ENCODE measurements at places on chromosomes 5 and 9.

DNA sequence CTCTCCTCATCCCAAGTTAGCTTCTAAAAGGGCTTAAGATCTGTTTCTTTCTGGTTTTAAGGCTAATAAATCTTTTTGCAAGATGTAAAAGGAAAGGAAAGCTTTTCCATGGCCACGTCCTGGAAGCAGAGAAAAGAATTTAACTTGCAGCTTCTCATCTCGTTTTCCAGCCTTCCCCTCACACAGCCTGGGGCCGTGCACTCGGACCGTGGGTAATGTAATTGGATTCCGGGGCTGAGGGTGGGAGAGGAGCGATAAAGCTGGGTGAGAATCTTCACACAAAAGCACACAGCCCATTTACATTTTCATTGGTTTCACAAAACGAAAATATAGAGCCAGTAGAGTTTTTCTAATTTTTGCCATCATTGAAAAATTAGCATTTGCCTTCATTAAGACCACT lies 91.2 kb downstream of the IRX2 start:
- DNase-seq = no peak

DNA sequence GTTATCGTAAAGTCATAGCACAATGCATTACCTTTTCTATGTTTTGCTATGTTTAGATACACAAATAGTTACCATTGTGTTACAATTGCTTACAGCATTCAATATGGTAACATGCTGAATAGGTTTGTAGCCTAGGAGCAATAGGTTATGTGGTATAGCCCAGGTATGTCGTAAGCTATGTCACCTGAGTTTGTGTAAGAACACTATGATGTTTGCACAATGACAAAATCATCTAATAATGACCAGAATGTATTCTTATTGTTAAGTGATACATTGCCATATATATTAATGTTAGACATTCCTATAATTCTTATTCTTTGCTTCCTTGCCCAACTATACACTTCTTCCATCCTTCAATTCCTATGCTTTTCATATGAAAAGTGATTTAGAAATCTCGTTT lies 18.2 kb upstream of the DAB2 start:
- DNase-seq = no peak

DNA sequence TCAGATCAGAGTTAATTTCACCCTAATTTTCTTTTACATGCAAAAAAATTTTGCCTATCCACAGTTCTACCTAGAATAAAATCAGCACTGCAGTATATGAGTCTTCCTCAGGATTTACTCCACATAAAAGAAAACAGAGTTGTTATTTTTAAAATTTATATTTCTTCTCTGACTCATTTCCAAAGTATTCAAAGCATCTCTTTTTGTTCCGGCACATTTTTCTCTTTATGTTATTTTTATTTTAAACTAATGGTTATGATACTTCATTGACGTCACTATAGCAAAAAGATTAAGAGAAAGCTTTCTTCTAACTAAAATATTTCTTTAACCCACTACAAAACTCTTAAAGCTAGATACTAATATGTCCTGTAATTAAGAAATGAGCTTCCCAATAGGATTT lies 590.4 kb downstream of the PRELID2 start:
- DNase-seq = no peak

- DNase-seq = no peak
These were observed 63.2 kb upstream of the CDH12 start for GRCh38 chr5:22916393-22916792.

- no peak for DNase-seq
These were observed 168.5 kb downstream of the RGS3 start for GRCh38 chr9:113631871-113632665.

- no peak for DNase-seq
These were observed 91.0 kb upstream of the ALDH1B1 start for GRCh38 chr9:38301376-38302106.

- DNase-seq = no peak
These were observed 234.6 kb downstream of the GABRB2 start for GRCh38 chr5:161311965-161312364.

DNA sequence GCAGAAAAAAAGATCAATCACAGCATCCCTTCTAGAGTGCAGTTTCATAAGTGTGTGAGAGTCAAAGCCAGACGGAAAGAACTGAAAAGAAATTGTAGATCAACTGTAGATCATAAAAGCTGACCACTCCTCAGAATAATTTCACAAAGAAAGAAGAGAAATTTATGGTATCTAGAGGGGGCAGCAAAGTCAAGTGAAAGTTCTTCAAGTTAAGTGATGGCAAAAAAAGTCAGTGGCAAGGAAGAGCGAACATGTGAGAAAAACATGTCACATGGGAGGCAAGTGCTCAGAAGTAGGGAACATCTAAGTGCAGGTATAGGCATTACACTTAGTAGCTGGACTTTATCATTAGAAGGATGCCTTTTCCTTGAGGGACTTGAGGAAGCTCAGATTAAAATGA lies 245.1 kb upstream of the ISL1 start:
- no peak for DNase-seq

DNA sequence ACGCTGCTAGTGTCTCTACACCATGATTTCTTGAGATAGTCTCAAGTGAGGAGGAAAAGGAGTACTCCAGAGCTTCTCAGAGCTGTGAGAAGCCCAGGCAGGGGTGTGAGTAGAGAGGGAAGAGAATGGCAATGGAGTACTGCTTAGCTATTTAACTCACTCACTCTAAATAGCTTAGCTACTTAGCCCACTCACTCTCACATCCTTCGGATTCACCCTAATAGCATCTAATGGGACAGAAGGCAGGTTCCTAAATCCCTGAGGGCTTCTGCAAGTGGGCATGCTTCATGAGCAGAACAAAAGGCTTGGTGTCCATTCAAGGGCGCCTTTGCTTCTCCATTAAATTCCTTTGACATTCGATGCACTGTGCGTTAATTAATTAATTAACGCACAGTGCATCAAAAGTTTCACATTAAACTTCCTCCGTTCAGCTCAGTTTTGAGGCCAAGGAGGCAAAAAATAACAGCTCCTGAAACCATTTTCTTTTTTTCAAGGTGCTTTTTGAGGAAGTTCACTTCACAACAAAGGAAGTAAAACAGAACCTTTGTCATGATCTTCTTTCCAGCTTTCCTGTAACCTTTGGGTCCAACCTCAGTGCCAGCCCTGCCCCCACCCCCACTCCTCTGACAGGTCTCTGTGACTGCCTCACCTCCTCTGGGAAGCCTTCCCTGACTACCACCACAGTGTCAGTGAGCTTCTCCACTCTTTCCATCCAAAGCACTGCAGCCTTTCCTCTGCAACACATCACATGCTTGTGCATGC lies 294.0 kb downstream of the SEC61B start:
- DNase-seq = peak; percentile 30
